ENCODE measurements at places on chromosomes 11 and 22.

DNA sequence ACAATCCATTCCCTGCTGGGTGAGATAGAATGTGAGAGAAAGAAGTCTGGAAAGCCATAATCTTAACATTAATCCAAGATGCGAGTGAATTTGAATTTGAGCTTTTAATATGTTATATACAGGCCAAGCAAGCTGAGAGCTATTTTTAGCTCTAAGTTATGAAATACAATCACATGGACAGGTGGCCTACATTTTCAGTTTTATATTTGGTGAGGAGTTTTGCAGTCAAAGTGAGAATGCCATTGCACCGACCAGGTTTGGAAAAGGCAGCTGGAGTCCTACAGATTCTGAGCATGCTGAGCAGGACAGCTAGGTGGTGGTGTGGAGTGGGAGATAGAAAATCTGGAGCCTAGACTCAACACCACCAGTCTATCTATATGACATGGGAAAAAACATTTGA is 12.0 kb downstream of the OR5B21 start:
- no peak for DNase-seq

DNA sequence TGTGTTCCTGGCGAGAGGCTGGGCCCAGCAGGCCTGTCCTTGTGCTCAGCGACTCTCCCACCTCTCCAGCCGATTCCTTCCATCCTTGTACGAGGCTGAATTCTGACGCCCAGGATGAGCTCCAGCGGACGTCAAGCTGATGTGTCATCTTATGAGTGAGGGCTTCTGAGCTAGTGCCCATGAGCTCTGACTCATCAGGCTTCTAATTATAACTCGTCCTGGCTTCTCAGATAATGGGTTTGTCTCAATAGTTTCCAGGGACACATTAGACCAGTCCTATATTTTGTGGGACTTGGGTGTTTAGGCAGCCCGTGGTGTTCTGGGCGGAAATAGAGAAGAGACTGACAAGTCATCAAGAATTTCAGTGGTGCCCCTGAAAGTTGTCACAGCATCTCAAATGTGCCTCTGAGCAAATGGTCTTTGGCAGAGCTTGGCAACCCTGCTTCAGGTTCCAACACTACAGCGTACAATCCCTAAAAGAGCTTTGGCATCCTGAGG is 108.2 kb upstream of the CD44 start:
- DNase-seq: no peak

GRCh38 chr22:35593891-35594470 is 23.1 kb downstream of the MB start:
- no peak for DNase-seq

GRCh38 chr11:86565388-86565787 is 107.0 kb downstream of the ME3 start:
- DNase-seq: no peak

DNA sequence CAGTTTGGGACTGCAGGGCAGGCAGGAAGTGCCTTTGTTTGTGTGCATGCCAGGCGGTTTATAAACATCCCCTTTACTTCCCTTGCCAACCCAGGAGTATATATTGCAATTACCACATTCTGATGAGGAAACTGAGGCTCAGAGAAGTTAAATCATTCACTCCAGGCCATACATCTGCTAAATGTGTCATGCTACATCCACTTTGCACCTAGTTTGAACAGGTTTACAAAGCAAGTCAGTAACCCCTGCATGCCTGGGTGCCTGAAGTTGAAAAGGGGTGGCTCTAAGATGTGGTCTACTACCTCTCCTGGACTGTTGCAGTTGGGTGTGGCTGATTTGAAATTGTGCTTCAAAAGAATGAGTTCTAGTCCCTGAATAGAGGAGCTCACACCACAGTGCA is 23.6 kb downstream of the FLI1 start:
- no peak for DNase-seq
